ENCODE measurements at places on chromosomes 4 and X.
A peak's percentile ranks its signal among the peaks of the same experiment; 100 is the strongest.

GRCh38 chr4:86543560-86544309, 50.4 kb upstream of the PTPN13 start:
- peak; percentile 19 for DNase-seq

DNA sequence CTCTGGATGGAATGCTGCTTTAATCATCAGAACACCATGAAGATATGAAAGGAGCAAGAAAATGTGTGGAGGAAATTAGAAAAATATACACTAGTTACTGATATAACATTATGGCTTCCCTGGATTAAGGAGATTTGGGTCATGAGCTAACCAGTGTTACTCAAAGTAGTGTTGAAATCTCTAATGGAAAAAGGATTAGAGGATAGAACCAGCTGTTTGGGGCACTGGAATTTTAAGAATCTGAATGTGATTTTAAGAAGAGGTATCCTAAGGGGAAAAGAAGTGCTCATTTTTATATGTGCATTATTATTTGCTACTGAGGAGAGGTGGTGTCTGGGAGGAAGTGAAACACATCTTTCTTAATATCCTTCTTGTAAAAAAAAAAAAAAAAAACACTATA, 164.1 kb upstream of the PPARGC1A start:
- DNase-seq: no peak

GRCh38 chrX:76220856-76221255, 48.0 kb downstream of the PBDC1 start:
- DNase-seq: no peak

DNA sequence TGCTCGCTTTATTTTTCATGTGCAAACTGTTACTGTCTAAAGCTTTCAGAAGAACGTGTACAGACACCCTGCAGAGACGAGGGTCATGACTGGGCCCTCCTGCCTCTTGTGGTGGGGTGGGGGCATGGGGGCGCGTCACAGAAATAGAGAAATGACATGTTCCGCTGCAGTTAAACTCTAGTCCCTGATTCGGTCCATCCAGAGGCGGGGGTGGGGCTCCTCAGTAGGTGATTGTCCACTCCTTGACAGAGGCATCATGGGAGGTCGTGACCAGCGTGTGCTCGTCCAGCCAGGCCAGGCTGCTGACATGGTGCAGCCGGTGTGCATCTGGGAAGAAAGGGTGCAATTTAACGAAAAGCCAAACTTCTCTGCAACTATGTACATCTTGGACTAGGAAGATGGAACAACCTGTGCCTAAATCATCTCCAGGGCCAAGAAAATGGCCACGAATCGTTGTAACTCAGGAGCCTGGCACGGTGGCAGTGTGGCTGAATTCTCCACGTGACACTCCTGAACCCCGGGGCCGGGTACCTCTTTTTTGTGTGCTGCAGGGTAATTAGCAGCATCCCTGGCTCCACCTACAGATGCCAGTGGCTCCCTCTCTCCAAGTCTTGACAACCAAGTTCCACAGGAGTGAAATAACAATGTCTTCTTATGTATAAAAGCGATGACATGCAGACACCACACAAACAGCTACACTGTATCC, 41.3 kb downstream of the WDR1 start:
- DNase-seq: no peak

- DNase-seq: no peak
Measured at GRCh38 chrX:153861733-153862310, 24.2 kb downstream of the L1CAM start.

DNA sequence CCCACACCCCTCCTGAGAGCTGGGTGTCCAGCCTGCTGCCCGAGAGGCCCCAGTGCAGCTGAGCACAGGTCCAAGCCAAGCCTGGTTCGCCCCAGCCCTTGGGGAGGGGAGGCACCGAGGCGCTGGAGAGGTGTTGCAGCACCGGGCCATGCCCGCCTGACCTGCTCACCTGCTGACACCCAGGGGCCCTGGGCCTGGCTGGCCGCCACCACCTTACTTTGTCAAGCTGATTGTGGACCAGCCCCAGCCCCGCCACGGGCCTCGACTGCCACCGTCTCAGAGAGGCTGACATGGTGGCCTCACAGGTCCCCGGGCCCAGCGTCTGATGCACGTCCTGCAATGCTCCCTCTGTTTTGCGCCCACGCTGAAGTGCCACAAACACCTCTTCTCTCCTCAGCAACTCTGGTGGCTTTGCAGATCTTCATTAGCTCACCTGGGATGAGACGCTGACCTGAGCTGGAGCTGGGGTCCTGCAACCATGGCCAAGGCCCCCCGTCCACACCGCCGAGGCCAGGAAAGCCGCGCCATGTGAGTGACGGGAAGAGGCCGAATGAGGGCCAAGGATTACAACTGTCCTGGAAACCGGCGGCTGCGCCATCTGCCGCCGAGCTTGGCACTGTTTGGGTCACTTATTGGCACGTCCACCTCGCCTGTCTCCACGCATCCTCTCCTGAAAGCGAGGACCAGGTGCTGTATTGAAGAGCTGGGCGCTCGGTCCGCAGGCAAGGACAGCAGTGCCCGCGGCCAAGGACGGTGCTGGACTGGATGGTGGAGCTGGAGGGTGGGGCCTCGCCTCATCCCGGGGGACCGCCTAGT, 7.6 kb downstream of the CPLX1 start:
- DNase-seq: no peak

GRCh38 chr4:169345316-169345721, 74.6 kb upstream of the SH3RF1 start:
- no peak for DNase-seq

GRCh38 chr4:185950891-185951290, 118.1 kb upstream of the TLR3 start:
- no peak for DNase-seq

- DNase-seq: no peak
Measured at GRCh38 chr4:18050448-18050847, 28.9 kb upstream of the LCORL start.

GRCh38 chrX:50581405-50581804, 110.8 kb upstream of the DGKK start:
- DNase-seq: no peak

- peak; percentile 61 for DNase-seq
Measured at GRCh38 chrX:154136627-154137161, 7.3 kb upstream of the OPN1LW start.

- DNase-seq: no peak
Measured at GRCh38 chr4:112063260-112063659, 82.0 kb upstream of the FAM241A start.

GRCh38 chr4:7043284-7044136, at the start of gene TADA2B:
Gene TADA2B (plus strand): TSS chr4:7043372. CDS start chr4:7043580, 208 bp downstream.
- peak; percentile 42 for DNase-seq

GRCh38 chr4:41670982-41671381, 77.5 kb downstream of the PHOX2B start:
- DNase-seq: no peak

GRCh38 chr4:100466501-100466900, 51.3 kb downstream of the EMCN start:
- no peak for DNase-seq

DNA sequence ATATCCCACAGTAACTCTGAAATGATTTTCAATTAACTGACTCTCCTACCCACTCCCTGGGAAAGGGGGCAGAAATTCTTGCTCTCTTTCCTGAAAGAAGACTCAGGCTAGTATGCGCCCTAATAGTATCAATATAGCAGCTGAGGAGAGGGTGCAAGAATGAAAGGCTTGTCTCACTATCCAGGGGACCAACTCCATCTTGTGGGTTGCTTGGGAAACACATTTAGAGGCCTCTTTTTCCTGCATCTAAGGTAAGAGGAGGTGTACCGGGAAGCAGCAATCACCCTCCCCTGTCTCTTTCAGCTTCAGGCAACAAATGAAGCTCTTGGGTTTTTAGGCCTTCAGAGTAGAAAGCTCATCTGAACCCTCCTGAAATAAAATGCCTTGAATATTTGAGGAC, 11.3 kb downstream of the TMEM255A start:
- peak; percentile 28 for DNase-seq

- no peak for DNase-seq
Measured at GRCh38 chr4:24010994-24011393, 121.1 kb upstream of the PPARGC1A start.

GRCh38 chr4:121658125-121658524, 38.7 kb downstream of the ANXA5 start:
- DNase-seq: no peak

- no peak for DNase-seq
Measured at GRCh38 chr4:148961526-148961925, 519.3 kb upstream of the NR3C2 start.

DNA sequence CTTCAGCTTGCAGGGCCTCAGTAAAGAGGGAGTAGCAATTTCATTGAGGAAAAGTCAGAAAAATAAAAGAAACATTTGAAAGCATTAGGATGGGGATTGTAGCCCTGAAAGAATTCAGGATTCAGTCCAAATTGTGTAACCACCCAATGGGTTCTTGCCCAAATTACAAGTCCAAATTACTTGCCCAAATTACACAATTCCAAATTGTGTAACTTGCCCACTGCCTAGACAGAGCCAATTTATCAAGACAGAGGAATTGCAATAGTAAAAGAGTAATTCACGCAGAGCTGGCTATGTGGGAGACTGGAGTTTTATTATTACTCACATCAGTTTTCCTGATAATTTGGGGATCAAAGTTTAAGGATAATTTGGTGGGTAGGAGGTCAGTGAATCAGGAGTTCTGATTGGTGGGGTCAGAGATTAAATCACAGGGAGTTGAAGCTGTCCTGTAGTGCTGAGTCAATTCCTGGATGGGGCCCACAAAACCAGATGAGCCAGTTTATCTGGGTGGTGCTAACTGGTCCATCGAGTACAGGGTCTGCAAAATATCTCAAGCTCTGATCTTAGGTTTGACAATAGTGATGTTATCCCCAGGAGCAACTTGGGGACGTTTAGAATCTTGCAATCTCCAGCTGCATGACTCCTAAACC, 18.1 kb upstream of the PAGE5 start:
- no peak for DNase-seq

GRCh38 chrX:134660627-134661026, 2.4 kb upstream of the PLAC1 start:
- no peak for DNase-seq
